ENCODE measurements at places on chromosomes 4 and X.

GRCh38 chr4:97359826-97360225 lies 783.5 kb downstream of the STPG2 start:
- DNase-seq = no peak

DNA sequence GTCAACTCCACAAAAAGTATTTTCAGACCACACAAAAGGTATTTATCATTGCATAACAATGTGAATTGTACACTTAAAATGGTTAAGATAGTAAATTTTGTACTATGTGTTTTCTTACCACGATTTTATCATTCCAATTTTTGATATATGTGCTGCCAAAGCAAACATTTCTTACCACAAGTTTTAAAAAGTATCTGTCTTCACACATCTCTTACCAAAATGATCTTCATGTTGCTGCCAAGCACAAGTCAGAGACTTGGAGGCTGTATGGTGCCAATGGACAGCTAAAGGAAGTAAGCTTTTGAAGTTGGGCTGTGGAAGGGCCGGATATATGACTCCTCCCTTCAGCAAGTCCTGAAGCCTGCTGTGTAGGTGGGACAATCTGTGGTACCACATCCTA lies 67.9 kb downstream of the TMLHE start:
- DNase-seq = no peak

DNA sequence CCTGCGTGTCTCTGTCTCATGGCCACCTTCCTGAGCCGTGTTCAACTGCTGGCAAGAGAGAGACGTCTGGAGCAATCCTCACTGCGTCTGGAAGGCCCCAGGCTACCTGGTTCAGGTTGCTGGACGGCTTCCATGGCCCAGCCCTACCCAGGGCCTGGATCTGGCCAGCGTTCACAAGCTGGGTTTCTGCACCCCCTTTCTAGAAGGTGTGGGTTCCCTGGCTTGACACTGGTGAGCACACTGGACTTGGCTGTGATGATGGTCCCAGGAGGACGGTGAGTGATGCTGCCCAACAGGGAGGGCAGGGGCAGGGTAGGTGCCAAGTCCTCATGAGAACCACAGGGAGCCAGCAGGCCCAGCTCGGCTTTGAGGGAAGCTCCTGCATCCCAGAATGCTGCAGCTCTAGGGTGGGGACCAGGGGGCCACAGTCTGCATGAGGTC lies 63.4 kb downstream of the HTRA3 start:
- no peak for DNase-seq

- no peak for DNase-seq
Measured at GRCh38 chrX:136262812-136263315, 11.7 kb upstream of the MAP7D3 start.

GRCh38 chr4:173405840-173406606 lies 7.1 kb upstream of the SCRG1 start:
- DNase-seq = no peak

GRCh38 chrX:138771047-138771446 lies 59.5 kb upstream of the FGF13 start:
- no peak for DNase-seq

DNA sequence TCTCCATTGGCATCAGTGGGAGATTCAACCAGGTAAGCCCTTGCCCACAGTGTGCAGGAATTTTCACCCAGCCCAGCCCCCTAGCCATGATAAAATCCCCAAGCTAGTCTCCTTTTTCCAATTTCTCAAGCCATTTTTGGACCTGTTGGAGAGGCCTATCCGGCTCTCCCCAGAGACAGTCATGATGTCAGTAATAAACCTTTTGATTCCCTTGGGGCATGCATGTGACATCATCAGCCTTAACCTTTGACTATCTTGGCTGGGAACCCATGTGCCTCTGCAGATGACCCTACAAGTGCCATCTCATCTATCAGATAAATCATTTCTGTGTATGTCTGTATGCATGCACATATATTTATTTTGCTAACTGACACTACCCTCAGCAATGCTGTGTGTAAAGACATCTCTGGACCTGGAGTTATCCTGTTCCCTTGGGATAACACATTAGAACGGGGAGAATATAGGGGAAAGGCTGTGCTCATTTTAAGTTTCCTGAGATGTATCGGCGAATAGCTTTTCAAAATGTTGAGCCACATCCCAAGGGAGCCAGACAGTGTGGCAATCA lies 51.0 kb downstream of the CYTL1 start:
- DNase-seq = no peak

DNA sequence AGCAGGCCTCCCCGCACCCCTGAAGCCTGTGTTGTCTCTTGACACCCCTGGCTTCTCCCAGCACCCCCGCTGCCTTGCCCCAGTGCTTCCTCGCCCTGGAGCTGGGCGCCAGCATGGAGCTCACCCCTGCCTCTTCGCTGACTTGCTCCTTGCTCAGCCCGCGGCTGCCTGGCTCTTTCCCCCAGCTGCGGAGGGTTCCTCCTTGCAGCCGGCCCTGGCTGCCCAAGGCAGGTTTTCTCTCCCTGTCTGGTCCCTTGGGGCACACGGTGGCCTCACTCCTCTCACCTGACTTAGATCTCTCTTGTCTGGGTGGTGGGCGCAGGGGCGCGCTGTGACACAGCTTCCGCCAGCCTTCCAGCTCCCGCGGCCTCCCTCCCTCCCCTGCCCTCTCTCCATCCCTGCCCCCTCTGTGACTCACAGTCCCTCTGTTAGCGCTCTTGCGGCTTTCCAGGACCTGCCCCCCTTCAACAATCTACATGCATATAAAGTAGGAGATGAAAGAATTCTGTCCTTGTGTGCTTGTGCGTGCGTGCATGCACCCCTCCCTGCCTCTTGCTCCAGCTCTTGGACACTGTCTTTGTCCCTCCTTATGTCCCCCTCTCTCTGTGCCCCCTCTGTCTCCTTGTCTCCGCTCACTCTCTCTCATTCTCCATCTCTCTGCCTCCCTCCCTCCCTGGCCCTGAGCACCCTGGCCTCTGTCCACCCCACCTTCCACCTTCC lies 2.2 kb downstream of the PLXNB3 start:
- DNase-seq = no peak

Measured in stimulated activated CD8-positive, alpha-beta memory T cell treated with anti-CD3 and anti-CD28 coated beads, Interleukin-4, amount 100 ng/mL, for 1 hour (primary cell).